Urinary bladder (tissue), 4 donors: ENCODE measurements at places on chromosomes 5 and 9. TPM values are rescaled to one million over a fixed set of nuclear protein-coding genes. Genes with fewer than 3 reads are reported as not detected.

GRCh38 chr9:120202856-120203654 lies 376.9 kb downstream of the CDK5RAP2 start:
- no peak for DNase-seq

Gene VAV2
- 9.8 TPM for total RNA-seq

DNA sequence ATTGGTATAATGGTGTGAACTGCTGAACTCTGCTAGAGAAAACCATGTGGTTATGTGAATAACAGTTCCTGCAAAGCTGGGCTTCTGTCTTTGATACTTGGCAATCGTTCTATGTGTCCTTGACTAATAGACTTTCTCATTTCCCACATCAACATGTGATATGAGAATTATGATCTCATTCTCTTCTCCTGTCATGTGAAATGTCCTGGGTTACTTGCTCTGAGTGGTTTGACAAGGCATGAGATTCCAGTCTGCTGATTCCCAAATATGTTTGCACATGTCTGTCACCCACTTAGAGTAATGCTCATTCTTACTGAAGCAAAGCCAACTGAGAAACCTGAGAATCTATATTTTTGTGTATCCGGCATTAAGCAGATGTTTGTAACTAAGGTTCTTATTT lies 141.2 kb downstream of the PARP8 start:
- DNase-seq, result no peak

- DNase-seq, result no peak
Measured at GRCh38 chr9:112029921-112030444, 133.4 kb downstream of the UGCG start.

Gene SPINK1
- total RNA-seq, result 274 TPM

DNA sequence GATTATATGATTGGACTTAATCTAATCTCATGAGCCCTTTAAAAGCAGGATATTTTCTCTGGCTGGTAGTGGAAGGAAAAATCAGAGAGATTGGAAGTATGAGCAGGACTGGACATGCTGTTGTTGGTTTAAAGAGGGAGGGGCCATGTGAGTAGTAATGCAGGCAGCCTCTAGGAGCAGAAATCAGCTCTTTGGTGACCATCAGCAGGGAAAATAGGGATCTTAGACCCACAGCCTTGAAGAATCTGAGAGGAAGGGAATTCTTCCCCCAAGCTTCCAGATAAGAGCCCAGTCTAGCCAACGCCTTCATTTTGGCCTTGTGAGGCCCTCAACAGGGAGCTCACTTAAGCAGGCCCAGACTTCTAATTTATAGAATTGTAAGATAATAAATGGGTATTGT lies 9.5 kb downstream of the SH3GL2 start:
- no peak for DNase-seq

- DNase-seq, result no peak
Measured at GRCh38 chr5:128825826-128826225, 139.5 kb upstream of the SLC27A6 start.

Gene TMEM252
- not detected for total RNA-seq

Gene TTLL11
- total RNA-seq, result 12.8 TPM

Gene MCC
- 60.7 TPM for total RNA-seq

Gene NOTCH1
- total RNA-seq, result 25.6 TPM

Gene GFM2
- total RNA-seq, result 52.0 TPM

Gene FRMD3
- total RNA-seq, result 10.8 TPM

GRCh38 chr5:53425687-53426511 lies 54.5 kb upstream of the FST start:
- DNase-seq, result no peak

DNA sequence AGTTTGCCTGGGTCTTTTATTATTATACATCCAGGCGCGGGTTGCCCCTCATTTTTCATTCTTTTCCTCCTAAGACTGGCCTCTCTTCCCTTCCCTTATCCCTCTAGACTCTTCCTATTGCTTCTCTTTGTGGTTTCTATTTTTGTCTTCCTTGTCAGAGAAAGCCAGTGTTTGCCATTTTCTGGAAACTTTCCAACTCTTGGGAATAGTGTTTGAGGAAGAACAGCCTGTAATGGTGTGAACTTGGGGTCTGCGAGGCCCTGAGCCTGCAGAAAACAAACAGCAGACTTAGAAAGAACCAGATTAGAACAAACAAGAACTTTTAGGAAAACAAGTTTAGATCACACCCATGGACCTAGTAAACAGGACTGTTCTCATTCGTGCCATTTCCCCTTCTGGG lies 15.5 kb downstream of the PRKACG start:
- no peak for DNase-seq

DNA sequence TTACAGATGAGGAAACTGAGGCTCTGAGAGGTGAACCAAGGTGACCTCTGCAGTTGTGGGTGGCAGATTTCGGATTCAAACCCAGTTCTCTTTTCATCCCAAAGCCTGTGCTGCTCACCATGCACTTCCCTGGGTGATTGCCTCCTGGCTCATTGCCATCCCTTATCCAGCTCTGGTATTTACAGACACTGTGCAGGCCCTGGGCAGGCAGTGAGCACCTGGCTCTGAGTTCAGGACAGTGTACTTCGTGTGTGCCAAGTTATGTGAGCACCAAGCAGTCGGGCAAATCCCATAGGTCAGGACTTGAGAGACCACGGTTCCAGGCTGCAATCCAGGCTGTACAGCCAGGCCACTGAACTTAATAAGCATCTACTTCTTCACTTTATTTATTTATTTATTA lies 1.4 kb downstream of the LRSAM1 start:
- no peak for DNase-seq

Gene NDUFAF2
- 23.8 TPM for total RNA-seq
